Cardiac muscle cell (in vitro differentiated cells and primary cell): ENCODE measurements at places on chromosomes 7 and 10. TPM values are rescaled to one million over a fixed set of nuclear protein-coding genes. Genes with fewer than 3 reads are reported as not detected.

- H3K36me3 ChIP-seq, result peaks cover 3% of the 10 kb centered on the region
- no peak overlapping the region for H3K4me3 ChIP-seq
- H3K27me3 ChIP-seq, result no peaks in the 10 kb centered on the region
- H3K27ac ChIP-seq, result no peak overlapping the region
- peak; percentile 94 for DNase-seq
Observed at GRCh38 chr7:128796327-128796726, 4.6 kb downstream of the CCDC136 start.

DNA sequence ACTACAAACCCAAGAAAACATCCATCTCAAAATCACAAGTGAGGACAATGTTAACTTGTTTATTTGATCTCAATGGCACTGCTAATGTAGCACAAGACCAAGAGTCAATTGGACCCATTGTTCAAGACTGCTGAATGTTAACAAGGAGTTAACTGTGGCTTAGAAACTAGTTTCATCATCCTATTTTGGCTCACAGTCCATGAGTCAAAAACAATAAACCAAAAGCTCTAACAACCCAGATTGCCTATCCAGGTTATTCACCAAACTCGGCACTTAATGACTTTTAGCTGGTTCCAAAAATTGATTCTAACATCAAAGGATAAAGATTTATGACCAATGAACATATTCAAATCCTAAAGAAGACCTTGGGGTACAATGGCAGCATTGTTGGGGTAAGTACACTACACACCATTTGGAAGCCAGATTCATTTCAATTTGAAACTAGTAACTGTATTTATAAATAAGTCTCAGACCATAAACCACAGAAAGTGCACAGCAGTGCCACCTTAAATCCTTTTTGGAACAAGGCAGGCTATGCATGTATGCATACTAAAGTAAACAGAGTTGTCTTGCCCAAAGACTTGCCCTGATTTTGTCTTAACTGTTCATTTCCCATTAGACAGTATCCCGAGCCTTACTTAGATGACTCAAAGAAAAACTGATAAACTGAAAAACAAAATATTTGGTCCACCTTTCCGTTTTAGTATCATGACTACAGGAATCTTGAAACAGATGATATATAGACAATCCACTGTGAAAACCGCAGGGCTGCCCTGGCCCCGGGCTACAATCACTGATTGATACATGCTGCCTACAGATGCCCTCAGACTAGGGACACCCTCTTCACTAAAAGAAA is 84.5 kb downstream of the SRPK2 start:
- no peak overlapping the region for H3K4me3 ChIP-seq
- H3K36me3 ChIP-seq, result no peaks in the 10 kb centered on the region
- peak overlapping the region; percentile 2 for H3K27ac ChIP-seq

- H3K36me3 ChIP-seq, result no peaks in the 10 kb centered on the region
- H3K4me3 ChIP-seq, result no peak overlapping the region
- H3K4me1 ChIP-seq, result no peaks in the 10 kb centered on the region
- H3K27ac ChIP-seq, result no peak overlapping the region
- DNase-seq, result peak; percentile 28
Observed at GRCh38 chr7:70728872-70729552, 402.9 kb upstream of the GALNT17 start.

- H3K4me1 ChIP-seq, result peaks cover 54% of the 10 kb centered on the region
- peak overlapping the region; percentile 49 for H3K27ac ChIP-seq
- no peaks in the 10 kb centered on the region for H3K27me3 ChIP-seq
- DNase-seq, result no peak
- no peak overlapping the region for H3K4me3 ChIP-seq
Observed at GRCh38 chr10:102613785-102614184, 30.5 kb upstream of the TRIM8 start.

- H3K4me3 ChIP-seq, result no peak overlapping the region
- H3K36me3 ChIP-seq, result no peaks in the 10 kb centered on the region
- H3K27ac ChIP-seq, result no peak overlapping the region
- DNase-seq, result no peak
Observed at GRCh38 chr7:151761231-151761630, 115.7 kb downstream of the PRKAG2 start.

DNA sequence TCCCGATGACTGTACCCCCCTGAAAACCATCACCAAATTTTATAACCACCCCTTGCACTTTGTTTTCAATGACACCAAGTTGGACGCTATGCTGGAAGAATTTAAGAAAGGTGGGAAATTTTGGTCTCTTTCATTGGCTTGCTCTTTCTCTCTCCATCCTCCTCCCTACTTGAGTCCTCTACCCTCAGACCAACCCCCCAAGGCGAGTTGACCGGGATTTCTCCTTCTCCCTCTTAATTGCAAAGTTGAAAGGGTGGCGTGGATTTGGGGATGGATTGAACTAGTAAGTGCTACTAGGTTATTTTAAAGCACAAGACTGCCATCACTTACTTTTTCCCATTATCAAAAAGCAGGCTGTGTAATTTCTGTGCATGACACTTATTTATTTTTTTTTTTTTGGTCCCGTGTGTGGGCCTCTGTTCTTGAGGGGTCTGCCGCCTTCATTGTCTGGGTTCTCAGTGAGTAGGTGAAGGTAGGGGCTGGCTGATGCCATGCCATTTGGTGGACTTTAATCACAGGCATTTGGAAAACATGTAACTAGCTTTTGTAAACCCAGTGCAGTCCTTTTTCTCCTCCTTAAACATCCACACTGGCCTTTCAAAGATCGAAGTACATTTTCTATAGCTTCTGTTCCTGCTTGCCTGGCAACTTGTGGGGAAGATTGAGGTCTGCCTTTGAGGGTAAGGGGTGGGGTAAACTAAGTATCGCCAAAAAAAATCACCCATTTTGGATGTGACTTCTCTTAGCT is 2.1 kb downstream of the CNNM2 start:
- H3K4me3 ChIP-seq, result peak overlapping the region; percentile 74
- no peak overlapping the region for H3K27ac ChIP-seq
- peaks cover 17% of the 10 kb centered on the region for H3K4me1 ChIP-seq
- DNase-seq, result no peak

DNA sequence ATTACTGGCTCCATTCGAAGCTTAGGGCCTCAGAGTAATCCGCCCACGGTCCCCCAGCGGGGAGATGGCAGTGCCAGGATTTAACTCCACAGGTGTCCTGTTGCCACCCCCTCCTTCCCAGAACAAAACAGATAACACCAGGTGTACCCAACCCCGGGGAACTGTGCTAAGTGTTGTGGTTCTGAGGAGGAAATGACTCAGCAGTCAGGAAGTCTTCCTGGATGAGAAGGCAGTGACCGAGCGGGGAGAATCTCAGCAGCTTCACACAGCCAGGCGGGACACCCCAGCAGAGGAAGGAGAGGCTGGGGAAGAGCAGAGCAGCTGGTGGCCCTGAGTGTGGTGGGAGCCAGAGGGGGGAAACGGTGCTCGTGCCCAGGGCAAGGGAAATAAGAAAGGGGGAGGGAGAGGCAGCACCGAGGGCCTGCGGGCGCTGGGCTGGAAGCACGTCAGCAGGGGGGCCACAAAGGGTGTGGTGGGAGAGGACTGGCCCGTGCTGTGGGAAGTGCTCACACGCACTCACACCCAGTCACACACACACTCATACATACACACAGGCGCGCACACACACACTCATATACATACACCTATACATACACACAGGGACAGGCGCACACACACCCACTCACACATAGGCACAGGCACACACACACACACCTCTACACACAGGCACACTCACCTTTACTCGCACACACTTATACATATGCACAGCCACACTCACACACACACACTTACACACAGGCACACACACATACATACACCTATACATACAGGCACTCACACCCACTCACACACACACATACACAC is 59.8 kb upstream of the CHST15 start:
- H3K27ac ChIP-seq, result no peak overlapping the region
- DNase-seq, result peak; percentile 85
- H3K4me1 ChIP-seq, result peaks cover 17% of the 10 kb centered on the region
- no peaks in the 10 kb centered on the region for H3K36me3 ChIP-seq
- H3K27me3 ChIP-seq, result no peaks in the 10 kb centered on the region

DNA sequence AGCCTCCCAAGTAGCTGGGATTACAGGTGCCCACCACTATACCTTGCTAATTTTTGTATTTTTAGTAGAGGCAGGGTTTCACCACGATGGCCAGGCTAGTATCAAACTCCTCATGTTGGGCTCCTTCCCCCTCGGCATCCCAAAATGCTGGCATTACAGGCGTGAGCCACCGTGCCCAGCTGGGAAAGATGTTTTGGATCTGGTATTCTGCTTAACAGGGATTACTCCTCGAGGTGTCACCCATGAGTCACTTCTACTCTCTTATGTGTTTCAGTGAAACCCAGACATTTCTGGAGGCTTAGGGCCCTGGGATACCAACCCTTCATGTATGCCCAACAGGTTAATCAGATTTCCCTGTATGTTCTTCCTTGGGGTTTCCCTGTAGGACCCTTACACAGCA is 11.8 kb upstream of the OPN4 start:
- no peak overlapping the region for H3K4me3 ChIP-seq
- no peaks in the 10 kb centered on the region for H3K36me3 ChIP-seq

- peaks cover 27% of the 10 kb centered on the region for H3K27me3 ChIP-seq
- no peaks in the 10 kb centered on the region for H3K36me3 ChIP-seq
Observed at GRCh38 chr7:132557489-132558044, 18.7 kb downstream of the PLXNA4 start.

DNA sequence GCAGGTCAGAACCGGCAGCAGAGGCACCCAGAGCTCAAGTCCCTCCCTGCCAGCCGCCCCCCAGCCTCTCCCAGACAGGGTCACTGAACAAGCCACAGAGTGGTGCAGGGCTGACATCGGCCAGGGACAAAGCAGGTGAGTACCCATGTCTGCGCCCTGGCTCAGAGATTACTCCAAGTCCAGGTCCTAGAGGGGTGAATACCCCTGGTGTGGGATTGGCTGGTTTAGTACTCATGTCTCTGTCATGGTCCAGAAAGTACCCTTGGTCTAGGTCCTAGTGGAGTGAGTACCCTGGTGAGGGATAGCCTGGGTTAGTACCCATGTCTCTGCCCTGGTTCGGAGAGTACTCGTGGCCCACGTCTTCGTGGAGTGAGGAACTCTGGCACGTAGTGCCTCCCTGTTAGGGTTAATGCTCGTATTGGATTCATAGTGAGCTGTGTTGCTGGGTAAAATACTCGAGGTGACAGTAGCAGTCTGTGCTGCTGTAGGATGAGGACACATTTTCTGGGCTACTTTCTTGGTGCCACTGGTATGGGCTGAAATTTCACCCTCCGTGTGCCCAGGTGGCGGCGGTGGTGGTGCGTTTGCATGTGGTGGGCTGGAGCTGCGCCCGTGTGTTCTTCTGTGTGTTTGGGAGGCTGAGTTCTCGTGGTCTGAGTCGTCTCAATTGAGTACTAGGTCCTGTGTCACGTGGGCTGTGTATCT is 25.5 kb upstream of the KNDC1 start:
- no peaks in the 10 kb centered on the region for H3K27me3 ChIP-seq
- DNase-seq, result no peak
- H3K4me1 ChIP-seq, result peaks cover 1% of the 10 kb centered on the region
- H3K4me3 ChIP-seq, result no peak overlapping the region
- no peak overlapping the region for H3K27ac ChIP-seq
- H3K36me3 ChIP-seq, result no peaks in the 10 kb centered on the region

DNA sequence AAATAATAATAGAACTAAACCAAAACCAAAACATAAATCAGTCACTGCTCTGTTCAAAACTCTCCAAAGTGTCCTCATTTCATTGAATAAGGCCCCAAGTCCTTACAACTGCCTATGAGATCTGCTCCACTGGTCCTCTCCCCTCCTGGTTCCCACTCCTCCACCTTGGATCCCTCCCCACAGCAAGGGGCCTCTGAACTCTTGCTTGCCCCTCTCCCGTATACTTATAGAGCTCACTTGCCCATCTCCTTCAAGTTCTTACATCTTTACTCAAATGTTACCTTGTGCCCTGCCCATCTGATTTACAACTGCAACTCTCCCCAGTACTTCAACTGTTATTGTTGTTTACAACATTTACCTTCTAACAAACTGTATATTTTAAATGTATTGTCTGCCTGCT is 819 bp downstream of the POLD2 start:
- no peak for DNase-seq
- peak overlapping the region; percentile 53 for H3K4me3 ChIP-seq
- H3K4me1 ChIP-seq, result peaks cover 7% of the 10 kb centered on the region
- peak overlapping the region; percentile 82 for H3K27ac ChIP-seq
- H3K36me3 ChIP-seq, result peaks cover 14% of the 10 kb centered on the region

GRCh38 chr10:79948976-79949722 is at the start of gene SFTPD:
Gene SFTPD, minus strand, starts transcription at chr10:79949105. Its CDS starts 2,446 bp downstream, at chr10:79946659.
- no peak for DNase-seq
- H3K4me3 ChIP-seq, result no peak within 1 kb of the TSS
- no peaks in the 10 kb centered on the region for H3K27me3 ChIP-seq
- no peaks in the 10 kb centered on the region for H3K36me3 ChIP-seq
- H3K4me1 ChIP-seq, result no peaks in the 10 kb centered on the region

DNA sequence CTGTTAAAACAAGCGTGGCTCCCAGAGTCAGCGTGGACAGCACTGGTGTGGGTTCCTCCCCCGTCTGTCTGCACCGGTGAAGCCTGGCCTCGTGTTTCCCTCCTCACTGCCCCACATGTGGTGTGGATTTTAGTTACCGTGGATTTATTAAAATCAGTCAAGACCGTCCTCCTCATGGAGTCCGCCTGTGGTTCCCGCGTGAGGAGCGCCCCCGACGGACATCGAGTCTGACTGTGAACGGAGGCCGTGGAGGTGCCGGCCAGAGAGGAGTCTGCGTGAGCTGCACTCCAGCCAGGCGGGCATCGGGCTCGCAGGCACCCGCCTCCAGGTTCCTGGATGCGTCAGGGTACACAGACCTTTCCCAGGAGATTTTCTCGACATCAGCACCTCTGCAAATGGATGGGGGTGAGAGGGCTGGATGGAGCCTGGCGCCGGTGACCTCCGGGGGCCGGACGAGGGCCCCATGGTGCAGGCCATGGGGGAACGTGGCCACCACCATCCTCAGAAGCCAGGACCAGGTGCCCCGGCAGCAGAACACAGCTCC is 26.3 kb upstream of the UTF1 start:
- no peak overlapping the region for H3K4me3 ChIP-seq
- H3K4me1 ChIP-seq, result no peaks in the 10 kb centered on the region
- no peaks in the 10 kb centered on the region for H3K36me3 ChIP-seq
- DNase-seq, result no peak

- no peak overlapping the region for H3K4me3 ChIP-seq
- peaks cover 10% of the 10 kb centered on the region for H3K4me1 ChIP-seq
- H3K36me3 ChIP-seq, result no peaks in the 10 kb centered on the region
- H3K27me3 ChIP-seq, result no peaks in the 10 kb centered on the region
- DNase-seq, result no peak
Observed at GRCh38 chr7:24816868-24817267, 59.6 kb upstream of the GSDME start.

DNA sequence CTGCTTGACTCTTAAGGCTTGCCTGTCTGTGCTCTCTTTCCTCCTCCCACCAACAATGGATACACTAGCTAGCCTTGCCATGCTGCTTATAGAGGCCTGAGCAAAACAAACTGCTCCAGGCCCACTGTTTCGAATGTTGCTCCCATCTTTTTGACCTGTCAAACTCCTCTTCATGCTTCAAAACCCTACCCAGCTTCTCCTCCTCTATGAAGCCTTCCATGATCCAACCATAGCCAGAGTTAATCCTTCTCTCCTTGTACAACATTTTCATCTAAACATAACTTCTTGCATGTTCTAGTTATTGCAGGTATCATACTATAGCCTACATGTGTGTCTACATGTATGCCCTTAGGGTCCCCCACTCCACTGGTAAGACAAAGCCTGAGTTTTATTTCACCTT is 426.7 kb upstream of the MGMT start:
- no peak overlapping the region for H3K4me3 ChIP-seq
- no peaks in the 10 kb centered on the region for H3K4me1 ChIP-seq
- no peak for DNase-seq
- peaks cover 2% of the 10 kb centered on the region for H3K27me3 ChIP-seq

CALHM1 gene
- 0.11 TPM in 1 of 2 replicates, not detected in the other for total RNA-seq

CH25H gene
- total RNA-seq, result not detected in 2 replicates

LRRD1 gene
- total RNA-seq, result 0.51 and 0.60 TPM in 2 replicates

PTN gene
- 82.1 and 183 TPM in 2 replicates for total RNA-seq

ANKRD2 gene
- not detected in 2 replicates for total RNA-seq

NKX2-3 gene
- not detected in 2 replicates for total RNA-seq

FRMD4A gene
- total RNA-seq, result 7.9 and 12.6 TPM in 2 replicates

GPNMB gene
- 0.39 TPM in 1 of 2 replicates, not detected in the other for total RNA-seq

IGF2BP3 gene
- total RNA-seq, result 44.9 and 59.3 TPM in 2 replicates

EBLN1 gene
- not detected in 2 replicates for total RNA-seq
